Endodermal cell (in vitro differentiated cells): ENCODE measurements at places on chromosomes 11 and 22.

- no peak for DNase-seq
Observed at GRCh38 chr11:4465407-4465806, 16.3 kb downstream of the OR52K2 start.

GRCh38 chr11:130829920-130830511 lies 86.3 kb downstream of the SNX19 start:
- no peak for DNase-seq

GRCh38 chr11:65595131-65595530 lies 469 bp downstream of the KCNK7 start:
- no peak for DNase-seq

DNA sequence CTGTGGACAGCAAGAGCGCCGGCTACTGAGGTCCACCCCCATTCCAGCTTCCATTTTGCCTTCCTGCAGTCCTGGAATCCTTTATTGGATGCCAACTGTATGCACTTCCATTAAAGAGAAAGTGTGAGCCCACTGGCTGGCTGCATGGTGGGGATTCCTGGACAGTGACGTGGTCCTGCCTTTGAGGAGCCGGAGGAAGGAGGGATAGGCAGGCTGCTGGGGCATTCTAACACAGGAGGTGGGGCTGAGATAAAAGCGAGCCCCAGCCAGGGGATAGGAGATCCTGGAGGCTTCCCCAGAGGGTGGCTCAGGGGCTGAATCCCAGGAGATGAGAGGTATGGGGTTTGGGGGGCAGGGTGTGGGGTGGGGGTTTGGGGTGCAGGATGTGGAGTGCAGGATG lies 984.7 kb downstream of the BRD1 start:
- DNase-seq, result no peak

DNA sequence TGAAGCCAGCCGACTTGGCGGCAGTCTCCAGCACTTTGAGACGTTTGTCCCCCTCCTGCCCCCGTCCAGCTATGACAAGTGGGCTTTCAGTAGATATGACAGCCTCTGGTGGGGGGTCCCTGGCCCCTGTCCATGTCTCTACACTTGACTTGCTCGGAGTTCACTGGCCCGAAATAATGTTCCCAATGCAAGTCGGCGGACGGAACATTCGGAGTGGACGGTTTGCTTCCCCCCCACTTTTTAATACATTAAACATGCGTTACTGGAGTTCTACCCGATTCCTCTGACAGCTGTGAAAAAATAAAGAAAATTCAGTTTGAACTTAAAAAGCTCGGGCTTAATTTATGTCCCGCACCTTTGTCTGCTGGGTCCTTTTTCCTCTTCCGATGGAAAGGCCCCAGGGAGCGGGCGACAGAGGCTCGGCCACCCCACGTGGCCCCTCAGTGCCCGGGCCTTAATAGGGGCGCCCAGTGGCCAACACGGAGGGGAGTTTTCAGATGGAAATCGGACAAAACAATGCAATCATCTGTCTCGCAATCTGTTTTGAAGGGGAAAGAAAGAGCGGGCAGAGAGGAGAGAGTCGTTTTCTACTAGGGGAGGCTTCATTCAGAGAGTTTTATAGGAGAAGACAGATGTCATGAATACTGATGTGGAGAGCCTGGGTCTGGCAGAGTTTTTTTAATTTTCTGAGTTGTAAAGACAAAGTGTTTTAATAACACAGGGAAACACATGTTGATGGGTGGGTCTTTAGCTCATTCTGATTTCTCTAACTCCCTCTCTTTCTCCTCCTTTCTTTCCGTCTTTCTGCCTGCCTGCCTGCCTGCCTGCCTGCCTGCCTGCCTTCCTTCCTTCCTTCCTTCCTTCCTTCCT lies 50.2 kb downstream of the SMIM38 start:
- DNase-seq, result peak; percentile 27

GRCh38 chr11:76684516-76684915 lies 14.0 kb upstream of the LRRC32 start:
- DNase-seq, result no peak

GRCh38 chr22:43798492-43798891 lies 13.6 kb downstream of the EFCAB6 start:
- no peak for DNase-seq

- no peak for DNase-seq
Observed at GRCh38 chr11:83349296-83349695, 63.1 kb upstream of the CCDC90B start.

- DNase-seq, result no peak
Observed at GRCh38 chr22:45107671-45108070, 56.1 kb upstream of the NUP50 start.

DNA sequence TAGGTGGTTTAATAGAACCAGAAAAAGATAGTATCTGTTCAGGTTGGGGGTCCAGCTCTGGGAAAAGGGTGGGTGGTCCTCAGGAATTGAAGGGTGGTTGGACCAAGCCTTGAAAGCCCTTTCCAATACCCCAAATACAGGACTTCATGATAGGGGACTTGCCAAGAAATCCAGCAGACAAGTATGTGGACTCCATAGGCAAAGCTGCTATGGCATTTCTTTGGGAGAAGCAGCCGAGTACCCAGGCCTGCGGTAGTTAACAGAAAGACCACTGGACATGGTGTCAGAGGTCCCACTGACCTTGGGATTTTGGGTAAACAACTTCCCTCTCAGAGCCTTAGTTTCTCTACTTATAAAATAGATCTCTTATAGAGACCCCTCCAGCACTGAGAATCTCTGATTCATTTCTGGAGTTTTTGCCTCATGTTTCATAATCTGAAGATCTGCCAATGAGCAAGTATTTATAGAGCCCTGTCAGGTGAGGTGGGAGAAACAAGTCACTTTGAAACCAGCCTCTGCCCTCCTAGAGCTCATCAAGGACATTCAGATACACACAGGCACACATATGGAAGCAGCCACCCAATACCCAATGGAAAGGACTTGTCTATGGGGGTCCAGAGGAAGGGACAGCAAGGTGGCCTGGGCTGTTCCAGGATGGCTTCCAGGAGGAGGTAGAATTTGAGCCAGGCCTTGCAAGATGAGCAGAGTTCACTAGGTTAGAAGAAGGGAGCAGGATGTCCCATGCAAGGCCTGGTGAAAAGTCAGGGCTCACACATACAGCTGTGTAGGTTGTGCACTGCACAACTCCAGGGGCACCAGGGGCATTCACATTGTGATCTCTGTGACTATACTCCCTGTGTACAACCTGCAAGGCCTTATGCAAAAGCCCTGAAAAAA lies 31.0 kb upstream of the ACCSL start:
- DNase-seq, result no peak

DNA sequence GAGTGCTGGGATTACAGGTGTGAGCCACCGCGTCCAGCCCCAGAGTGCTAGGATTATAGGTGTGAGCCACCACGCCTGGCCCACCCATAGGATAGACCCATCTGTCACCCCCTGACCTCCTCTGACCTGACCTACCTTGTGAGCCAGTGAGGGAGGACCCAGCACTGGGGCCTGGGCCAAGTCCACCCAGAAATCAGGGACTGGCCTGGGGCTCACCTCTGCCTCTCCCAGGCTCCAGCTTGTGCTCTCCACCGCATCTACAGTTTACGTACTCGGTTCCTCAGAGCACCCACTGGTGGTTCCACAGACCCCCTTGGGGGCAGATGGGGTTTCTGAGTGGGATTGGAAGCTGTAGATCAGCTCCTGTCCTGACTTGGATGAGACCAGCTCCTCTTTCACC lies 6.4 kb downstream of the SLC29A2 start:
- no peak for DNase-seq

DNA sequence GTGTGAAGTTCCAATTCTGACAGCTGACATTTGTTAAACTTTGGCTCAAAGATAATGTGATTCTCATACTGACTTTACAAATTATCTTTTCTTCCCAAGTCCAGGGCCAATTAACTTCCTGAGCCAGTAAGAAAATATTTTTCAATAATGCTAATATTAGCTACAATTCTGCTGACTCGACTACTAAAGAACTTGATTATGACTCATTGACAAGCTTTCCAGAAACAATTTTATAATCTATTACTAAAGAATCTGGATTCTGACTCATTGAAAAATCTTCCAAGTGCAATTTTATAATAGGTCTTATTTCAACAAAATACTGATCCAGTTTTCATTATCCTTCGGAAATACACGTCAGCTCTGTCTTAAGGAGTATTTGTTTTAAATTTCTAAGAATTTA lies 12.9 kb upstream of the XKR3 start:
- no peak for DNase-seq

- DNase-seq, result no peak
Observed at GRCh38 chr11:40573254-40573891, 886.1 kb downstream of the LRRC4C start.

GRCh38 chr11:36062796-36063365 lies 119.0 kb downstream of the LDLRAD3 start:
- DNase-seq, result no peak

GRCh38 chr11:69343401-69344321 lies 49.7 kb downstream of the MYEOV start:
- peak; percentile 30 for DNase-seq

- DNase-seq, result peak; percentile 16
Observed at GRCh38 chr22:19648419-19648929, 65.8 kb upstream of the SEPTIN5 start.

DNA sequence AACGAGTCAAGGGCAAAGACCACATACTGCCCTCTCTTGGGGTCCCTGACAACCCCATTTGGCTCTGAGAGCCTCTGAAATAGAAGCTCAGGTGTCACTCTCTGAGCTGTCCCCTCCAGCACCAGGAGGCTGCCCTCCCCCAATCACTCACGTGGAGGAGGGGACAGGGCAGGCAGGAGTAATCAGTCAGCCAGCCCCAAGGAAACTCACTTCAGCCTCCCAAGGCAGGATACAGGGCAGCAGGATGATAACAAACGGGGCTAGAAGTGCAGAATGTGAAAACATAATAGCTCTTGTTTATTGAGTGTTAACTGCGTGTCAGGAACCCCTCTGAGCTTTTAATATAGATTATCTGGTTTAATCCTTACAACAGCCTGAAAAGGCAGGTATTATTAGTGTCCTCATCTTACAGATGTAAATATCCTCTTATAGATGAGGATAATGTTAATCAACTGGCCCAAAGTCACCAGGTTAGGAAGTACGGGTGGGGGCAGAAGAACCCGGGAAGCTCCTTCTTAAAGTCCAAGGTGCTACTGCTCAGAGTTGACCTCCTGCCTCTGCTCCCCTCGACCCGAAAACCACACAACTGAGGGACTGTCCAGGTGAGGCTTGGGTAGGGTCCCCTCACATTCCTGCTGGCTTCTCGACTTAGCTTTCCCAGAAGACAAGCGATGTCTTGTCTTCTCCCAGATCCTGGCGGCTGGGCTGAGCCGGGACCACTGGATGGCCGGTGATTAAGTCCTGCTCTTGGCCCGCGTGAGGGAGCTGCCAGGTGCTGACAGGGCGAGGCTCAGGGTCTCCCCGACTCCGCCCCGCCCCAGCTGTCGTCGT lies 2.7 kb downstream of the CHRM4 start:
- DNase-seq, result peak; percentile 88

- no peak for DNase-seq
Observed at GRCh38 chr22:47566491-47566890, 804.0 kb downstream of the TBC1D22A start.

- DNase-seq, result no peak
Observed at GRCh38 chr11:131195661-131196517, 174.5 kb upstream of the NTM start.

GRCh38 chr22:28034760-28035401 lies 115.8 kb upstream of the PITPNB start:
- DNase-seq, result peak; percentile 41

GRCh38 chr11:34358258-34358727 lies 483 bp upstream of the ABTB2 start:
- no peak for DNase-seq

- DNase-seq, result no peak
Observed at GRCh38 chr11:69311767-69312385, 17.9 kb downstream of the MYEOV start.

DNA sequence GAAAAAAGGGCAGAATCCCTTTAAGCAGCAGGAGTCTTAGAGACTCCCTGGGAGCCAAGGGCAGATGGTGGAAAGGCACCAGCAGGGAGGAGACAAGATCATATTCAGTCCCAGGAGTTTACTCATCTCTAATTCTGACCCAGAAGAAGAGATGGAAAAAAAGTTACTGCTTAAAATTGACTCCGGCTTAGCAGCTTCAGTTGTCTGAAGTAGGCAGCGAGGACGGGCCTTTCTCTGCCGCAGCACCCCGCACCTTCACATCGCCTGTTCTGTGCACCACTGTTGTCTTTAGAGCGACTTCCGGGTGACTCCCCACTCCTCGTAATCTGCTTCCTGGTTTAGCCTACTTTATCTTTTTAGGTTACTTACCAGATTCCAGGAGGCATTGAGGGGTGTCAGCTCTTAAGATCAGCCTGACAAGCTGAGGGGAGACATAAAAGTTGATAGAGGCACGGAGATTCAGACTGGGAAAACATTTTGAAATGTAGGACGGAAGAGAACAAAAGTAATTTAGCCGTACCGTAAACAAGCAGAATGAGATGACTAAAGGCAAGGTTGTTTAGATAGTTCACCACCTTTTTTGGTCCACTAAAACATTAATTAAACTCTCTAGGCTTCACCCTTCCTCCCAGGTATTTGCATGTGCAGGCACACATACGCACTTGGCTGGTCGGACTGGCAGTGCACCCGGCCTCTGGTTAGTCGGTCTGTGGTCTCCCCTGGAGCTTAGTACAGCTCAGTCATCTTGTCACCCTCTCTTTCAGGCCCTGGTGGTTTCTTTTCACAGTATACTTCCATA lies 74.3 kb downstream of the CECR2 start:
- DNase-seq, result no peak

- DNase-seq, result no peak
Observed at GRCh38 chr11:44199298-44199697, 103.8 kb downstream of the EXT2 start.

DNA sequence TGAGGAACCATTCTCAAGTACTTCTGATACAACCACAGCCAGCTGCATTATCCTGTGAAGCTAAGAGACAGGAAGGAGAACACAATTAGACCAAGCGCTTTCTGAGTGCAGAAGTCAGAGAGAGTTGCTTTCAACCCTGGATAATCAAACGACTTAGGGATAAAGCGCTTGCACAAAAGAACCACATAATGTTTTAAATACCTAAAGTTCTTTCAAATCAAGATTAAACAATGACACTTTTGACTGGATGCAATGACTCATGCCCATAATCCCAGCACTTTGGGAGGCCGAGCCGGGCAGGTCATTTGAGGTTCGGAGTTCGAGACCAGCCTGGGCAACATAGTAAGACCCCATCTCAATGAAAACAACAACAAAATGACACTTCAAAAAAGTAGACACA lies 145.1 kb downstream of the SWAP70 start:
- DNase-seq, result no peak

- DNase-seq, result no peak
Observed at GRCh38 chr11:8028766-8029165, 41.6 kb downstream of the EIF3F start.

GRCh38 chr11:1336836-1337646 lies 27.6 kb upstream of the TOLLIP start:
- peak; percentile 82 for DNase-seq

- no peak for DNase-seq
Observed at GRCh38 chr11:121291319-121291718, 1.3 kb upstream of the SC5D start.

GRCh38 chr11:46674463-46675287 lies 25.7 kb downstream of the ARHGAP1 start:
- DNase-seq, result peak; percentile 93
